ENCODE measurements at places on chromosomes 7 and 10. TPM values are rescaled to one million over a fixed set of nuclear protein-coding genes. Genes with fewer than 3 reads are reported as not detected.
A peak's percentile ranks its signal among the peaks of the same experiment; 100 is the strongest.

DNA sequence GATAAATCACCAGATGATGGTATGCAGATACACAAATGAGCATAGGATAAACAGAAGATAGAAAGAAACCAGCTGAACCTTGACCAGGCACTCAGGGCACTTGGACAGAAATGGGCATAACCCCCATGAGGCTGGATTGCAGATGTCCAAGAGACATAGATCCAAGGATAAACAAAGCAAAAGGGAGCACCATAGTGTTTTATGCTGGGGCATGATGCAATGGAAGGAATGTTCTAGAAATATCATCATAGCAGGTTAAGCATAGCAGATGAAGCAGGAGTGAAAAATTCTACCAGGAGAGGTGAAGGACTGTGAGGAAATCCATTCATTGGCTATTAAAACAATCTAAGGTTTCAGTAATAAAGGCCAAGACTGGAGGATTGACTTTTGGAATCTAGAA, 70.5 kb upstream of the TES start:
- DNase-seq, result no peak

GRCh38 chr7:81672872-81673271, 97.0 kb downstream of the HGF start:
- DNase-seq, result no peak

DNA sequence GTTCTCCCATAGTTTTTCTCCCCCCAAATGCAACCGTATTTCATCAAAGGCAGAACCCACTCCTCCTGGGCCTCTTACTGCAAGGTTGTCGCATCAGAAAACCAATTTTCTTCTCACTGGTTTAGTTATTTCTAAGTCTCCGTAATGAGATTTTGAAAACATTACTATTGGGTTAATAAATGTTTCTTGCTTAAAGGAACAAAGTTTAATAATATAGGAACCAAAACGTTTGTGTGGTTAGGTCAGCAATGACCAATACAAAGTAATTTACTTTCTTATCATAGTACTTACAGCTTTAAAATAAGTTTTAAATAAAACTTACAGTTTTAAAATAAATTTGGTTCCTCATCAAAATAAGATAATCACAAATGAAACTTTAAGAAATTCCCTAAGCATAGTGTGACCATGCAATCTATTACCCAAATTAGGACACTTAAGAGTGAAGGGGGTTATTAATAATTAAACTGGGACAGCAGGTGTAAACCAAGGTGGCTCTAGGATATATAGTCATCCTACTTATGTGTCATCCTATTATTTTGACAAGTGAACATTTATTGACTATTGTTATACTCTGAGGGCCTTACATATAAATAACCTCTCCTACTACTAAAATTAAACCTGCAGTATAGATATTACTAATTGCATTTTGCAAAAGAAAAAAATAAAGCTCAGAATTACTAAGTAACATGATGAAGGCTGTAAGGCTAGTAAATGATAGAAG, 415.4 kb upstream of the LRRN3 start:
- DNase-seq, result no peak

DNA sequence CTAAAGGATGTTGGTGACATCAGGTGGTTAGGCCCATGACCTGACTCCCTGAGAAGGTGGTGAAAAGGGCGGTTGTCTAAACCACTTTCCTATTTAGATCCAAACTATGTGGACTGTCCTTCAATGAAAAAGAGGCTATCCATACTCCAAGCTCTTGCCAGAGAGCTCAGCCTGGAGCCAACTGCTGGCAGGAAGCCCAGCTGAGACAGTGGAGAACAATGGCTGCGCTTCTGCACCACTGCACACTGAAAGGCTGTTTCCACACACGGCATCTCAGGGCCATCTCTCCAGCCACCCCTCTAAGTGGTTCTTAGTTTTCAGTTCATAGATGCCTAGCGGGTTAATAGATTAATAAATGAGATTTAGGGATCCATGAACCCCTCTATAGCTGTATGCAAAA, 488.8 kb upstream of the ZMIZ1 start:
- peak; percentile 34 for DNase-seq

PTPRE gene
- 18.8 TPM for total RNA-seq

DNA sequence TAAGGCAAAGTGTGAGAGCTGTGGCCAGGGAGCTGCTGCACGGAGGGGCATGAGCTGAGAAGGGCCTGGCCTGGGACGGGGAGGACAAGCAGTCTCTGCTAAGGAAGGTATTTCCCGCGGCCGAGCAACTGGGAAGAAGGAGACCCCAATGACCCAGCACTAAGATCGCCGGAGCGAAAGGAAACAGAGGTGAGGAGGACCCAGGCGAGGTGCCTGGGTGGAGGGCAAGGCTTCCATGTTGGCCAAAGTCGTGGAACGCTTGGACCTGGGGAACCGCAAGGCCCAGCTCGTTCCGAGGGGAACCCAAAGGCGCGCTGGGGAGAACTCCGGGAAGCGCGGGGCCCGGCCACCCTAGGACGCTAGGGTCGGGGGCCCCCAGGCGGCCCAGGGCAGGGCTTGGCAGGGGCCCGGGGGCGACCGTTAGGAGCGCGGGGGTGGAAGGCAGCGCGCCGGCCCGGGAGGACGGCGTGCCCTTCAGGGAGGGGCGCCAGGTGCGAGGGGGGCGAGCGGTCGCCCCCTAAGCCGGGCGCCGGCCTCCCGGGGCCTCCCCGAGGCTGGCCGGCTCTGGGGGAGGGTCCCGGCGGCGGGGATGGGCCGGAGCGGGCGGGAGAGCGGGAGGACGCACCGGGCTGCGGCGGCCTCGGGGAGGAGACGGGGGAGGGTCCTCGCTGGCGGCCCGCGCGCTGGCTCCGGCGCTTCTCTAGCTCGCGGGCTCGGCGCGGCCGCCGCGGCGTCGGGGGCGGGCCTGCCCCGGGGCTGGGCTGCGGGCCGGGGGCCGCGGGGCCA, 545 bp downstream of the GIGYF1 start:
- DNase-seq, result no peak

DNA sequence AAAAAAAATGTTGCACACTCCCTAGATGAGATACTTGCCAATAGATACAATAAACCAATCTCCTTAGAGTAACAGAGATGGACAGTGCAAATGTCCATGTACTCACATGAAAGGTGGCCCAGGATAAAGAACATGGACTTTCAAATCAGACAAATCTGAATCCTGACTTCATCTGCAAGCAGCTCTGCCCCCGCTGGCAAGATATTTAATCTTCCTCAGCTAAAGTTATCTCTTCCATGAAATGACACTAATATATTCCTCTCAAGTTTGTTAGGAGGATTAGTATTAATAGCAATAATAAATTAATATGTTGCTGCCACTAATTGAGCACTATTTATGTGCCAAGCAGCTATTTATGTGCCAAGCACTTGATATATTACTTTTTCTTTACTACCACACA, 148.6 kb upstream of the YAE1 start:
- no peak for DNase-seq

SH2B2 gene
- 5.0 TPM for total RNA-seq

AUTS2 gene
- 42.3 TPM for total RNA-seq

FOXI2 gene
- 0.08 TPM for total RNA-seq

GRCh38 chr10:112969542-112969941, 19.5 kb downstream of the TCF7L2 start:
- DNase-seq, result no peak

EEPD1 gene
- total RNA-seq, result 10.0 TPM

- DNase-seq, result no peak
Measured at GRCh38 chr7:42621543-42622219, 290.2 kb downstream of the C7orf25 start.

ARL5B gene
- 31.2 TPM for total RNA-seq

DNA sequence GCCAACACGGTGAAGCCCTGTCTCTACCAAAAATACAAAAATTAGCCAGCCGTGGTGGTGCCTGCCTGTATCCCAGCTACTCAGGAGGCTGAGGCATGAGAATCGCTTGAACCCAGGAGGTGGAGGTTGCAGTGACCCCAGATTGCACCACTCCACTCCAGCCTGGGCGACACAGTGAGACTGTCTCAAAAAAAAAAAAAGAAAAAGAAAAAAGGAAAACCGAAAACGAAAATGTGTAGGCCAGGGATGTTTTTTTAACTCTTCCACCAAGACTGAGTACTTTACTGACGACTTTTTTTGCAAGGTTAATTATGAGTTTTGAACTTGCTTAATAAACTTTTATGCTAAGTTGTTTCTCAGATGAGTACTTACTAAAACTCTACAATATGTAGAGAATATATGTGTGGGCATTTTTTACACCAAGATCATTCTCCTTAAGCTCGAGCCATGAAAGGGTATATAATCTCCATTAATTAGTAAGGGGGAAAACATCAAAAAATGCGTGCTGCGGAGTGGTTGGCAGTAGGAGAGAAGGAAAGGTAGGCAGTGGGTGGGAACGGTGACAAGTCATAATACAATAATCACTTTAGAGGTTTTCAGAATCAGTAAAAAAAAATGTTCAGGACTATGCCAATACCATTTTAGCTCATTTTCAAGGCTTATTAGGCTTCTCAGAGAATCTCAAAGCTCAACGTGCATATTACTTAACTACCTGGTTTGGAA, 8.6 kb upstream of the ADRB1 start:
- no peak for DNase-seq

DNA sequence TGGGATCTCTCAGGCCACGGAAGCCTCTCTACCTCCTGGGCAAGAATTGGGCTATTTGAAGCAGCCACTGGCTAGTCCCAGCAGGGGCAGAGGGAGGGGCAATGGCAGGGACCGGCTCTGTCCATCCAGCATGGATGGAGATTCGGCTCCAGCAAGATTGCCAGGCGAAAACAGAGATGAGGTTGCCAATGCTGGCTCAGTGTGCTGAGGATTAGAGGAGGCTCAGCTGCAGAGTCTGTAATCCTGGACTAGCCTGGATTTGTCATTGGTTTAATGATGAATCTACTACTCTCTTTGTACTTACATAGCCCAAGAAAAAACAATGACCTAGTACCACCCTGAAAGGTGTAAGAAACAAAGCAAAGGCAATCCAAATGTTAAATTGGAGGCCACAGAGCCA, 112.2 kb upstream of the PDCD4 start:
- no peak for DNase-seq

DNAAF5 gene
- 54.9 TPM for total RNA-seq

DNA sequence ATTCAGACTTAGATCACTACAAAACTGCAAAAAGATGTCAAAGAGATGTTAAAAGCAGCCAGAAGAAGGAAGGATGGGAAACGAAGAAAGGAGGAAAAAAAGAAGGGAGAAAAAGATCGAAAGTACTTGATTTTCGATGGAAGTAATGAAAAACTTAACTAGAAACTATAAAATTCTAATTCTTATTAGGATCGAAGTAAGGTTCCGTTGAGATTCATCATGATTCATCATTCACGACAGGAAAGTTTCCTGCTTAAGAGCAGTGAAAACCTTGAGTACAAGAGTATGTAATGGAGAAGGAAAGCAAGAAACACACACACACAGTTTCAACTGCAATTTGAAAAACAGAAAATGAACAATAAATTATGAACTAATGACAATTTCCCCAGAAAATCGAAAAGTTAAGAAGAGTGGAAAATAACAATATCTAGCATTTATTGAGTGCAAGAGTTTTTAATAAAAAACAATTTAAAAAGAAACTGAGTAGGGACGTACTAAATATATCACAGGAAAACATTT, 1.1 kb upstream of the ING3 start:
- DNase-seq, result no peak

Measured in colonic mucosa (tissue), 4 donors.